Activated CD4-positive, alpha-beta T cell treated with anti-CD3 and anti-CD28 coated beads, Interleukin-2, amount 10 ng/mL, durations not matched to agents 7 days and 5 days (primary cell): ENCODE measurements at places on chromosomes 5 and 9. TPM values are rescaled to one million over a fixed set of nuclear protein-coding genes. Genes with fewer than 3 reads are reported as not detected.

- peak; percentile 100 for DNase-seq
- H3K4me1 ChIP-seq: peaks cover 77% of the 10 kb centered on the region
- H3K4me3 ChIP-seq: peak overlapping the region; percentile 72
- peak overlapping the region; percentile 98 for H3K27ac ChIP-seq
- peaks cover 28% of the 10 kb centered on the region for H3K36me3 ChIP-seq
- H3K27me3 ChIP-seq: no peaks in the 10 kb centered on the region
These were observed 549 bp upstream of the CARD19 start for GRCh38 chr9:93095205-93096130.

LCN15 gene
- total RNA-seq: not detected

DNA sequence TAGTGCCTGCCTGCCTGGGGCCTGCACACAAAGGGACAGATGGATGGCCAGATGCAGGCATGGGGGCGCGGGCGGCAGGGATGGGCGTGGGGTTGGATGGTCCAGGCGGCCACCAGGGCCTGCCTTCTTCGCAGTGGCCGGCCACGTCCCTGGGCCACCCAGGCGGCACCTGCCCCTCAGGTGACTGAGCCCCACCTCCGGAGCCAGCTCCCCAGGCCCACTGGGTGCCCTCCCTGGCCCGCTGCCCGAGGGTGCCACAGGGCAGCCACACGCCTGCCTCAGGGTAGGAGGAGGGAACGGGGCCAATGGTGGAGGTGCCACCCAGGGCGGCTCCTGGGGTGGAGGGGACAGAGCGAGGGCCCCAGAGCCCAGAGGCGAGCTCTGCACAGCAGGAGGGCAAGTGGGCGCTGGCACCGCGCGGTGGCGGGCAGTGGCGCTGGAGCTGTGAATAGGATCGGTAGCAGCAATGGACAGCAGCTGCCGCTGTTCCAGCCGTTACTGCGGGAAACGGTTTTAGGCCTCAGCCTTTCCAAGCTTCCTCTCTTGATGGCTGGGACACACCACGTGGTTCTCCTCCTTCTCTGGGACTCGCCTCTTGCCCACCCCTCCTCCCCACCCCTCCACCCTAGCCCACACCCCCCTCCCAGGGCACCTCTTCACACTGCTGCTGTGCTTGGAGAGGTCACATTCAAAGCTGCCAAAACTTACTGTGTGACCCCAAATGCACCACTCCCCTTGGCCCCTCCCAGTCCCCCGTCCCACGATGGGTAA lies 19.1 kb downstream of the LHX3 start:
- DNase-seq: no peak
- no peak overlapping the region for H3K4me3 ChIP-seq
- peaks cover 10% of the 10 kb centered on the region for H3K27me3 ChIP-seq
- H3K27ac ChIP-seq: no peak overlapping the region

GRCh38 chr5:141861194-141861593 lies 17.0 kb downstream of the PCDH1 start:
- H3K27me3 ChIP-seq: peaks cover 18% of the 10 kb centered on the region
- no peaks in the 10 kb centered on the region for H3K4me1 ChIP-seq
- H3K36me3 ChIP-seq: no peaks in the 10 kb centered on the region
- DNase-seq: no peak

- H3K27ac ChIP-seq: no peak overlapping the region
- no peak for DNase-seq
- no peak overlapping the region for H3K4me3 ChIP-seq
- H3K27me3 ChIP-seq: no peaks in the 10 kb centered on the region
These were observed 176.3 kb upstream of the SEMA6A start for GRCh38 chr5:116750631-116751580.

NPR3 gene
- total RNA-seq: not detected

- no peaks in the 10 kb centered on the region for H3K36me3 ChIP-seq
- no peak for DNase-seq
- H3K27me3 ChIP-seq: no peaks in the 10 kb centered on the region
- no peaks in the 10 kb centered on the region for H3K4me1 ChIP-seq
- H3K27ac ChIP-seq: no peak overlapping the region
These were observed 97.6 kb upstream of the SEMA6A start for GRCh38 chr5:116672203-116672602.

GRCh38 chr9:90906316-90907055 lies 104.9 kb downstream of the SYK start:
- no peaks in the 10 kb centered on the region for H3K36me3 ChIP-seq
- H3K27me3 ChIP-seq: peaks cover 2% of the 10 kb centered on the region
- no peak overlapping the region for H3K27ac ChIP-seq
- H3K4me1 ChIP-seq: no peaks in the 10 kb centered on the region
- no peak for DNase-seq

DNA sequence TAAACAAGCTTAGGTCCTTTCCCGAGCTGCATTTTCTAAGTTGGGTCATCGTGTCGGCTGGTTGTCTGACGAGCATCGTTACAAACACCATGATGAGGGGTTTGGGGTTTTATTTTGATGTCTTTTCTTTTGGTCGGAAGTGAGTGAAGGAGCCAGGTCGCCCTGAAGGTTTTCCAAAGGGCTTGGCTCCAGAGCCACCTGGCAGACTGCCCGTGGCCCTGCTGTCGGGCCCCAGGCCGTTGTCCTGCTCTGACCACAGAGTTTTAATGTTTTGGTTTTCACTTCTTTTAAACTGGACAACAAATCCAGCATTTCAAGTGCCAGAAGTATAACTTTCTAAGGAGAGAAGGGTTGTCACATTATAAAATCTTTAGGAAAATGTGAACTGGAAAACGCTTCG lies 42.3 kb downstream of the TENT4A start:
- no peak overlapping the region for H3K4me3 ChIP-seq
- H3K36me3 ChIP-seq: peaks cover 46% of the 10 kb centered on the region
- no peak for DNase-seq
- no peaks in the 10 kb centered on the region for H3K27me3 ChIP-seq
- H3K27ac ChIP-seq: no peak overlapping the region

SCGB3A2 gene
- total RNA-seq: not detected

- peaks cover 3% of the 10 kb centered on the region for H3K27me3 ChIP-seq
- no peak overlapping the region for H3K27ac ChIP-seq
- H3K36me3 ChIP-seq: no peaks in the 10 kb centered on the region
These were observed 132.2 kb downstream of the DPYSL3 start for GRCh38 chr5:147377682-147378081.

DNA sequence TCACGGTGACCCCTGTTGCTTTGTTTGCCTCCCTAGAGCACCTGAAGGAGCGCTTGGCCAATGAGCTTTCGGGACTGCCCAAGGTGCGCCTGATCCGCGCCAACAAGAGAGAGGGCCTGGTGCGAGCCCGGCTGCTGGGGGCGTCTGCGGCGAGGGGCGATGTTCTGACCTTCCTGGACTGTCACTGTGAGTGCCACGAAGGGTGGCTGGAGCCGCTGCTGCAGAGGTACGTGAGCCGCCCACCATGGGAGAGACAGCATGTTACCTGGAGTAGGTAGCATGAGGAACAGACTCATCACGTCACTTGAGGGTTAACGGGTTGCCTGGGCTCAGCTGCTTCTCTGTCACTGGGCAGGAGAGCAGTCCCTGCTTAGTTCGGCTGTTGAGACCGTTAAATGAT lies 19.2 kb downstream of the GALNT12 start:
- H3K27ac ChIP-seq: no peak overlapping the region
- no peaks in the 10 kb centered on the region for H3K27me3 ChIP-seq
- H3K4me1 ChIP-seq: peaks cover 2% of the 10 kb centered on the region
- H3K36me3 ChIP-seq: peaks cover 5% of the 10 kb centered on the region
- no peak overlapping the region for H3K4me3 ChIP-seq
- DNase-seq: no peak

DNA sequence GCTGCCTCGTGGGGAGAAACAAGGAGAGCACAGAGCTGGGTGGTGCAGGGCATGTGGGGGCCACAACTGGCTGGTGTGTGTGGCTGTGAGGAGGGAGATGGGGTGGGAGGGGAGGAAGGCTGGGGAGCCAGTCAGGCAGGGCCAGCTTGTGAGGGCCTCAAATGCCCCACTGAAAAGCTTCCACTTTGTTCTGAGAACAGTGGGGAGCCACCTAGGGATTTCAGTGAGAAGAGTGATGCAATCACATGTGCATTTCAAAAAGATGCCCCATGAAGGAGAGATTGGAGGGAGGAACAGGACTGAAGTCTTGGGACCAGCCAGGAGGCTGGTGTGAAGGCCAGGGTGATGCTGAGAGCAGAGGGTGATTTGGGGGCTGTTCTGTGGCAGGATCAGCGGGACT lies 1.3 kb downstream of the OR13J1 start:
- no peak overlapping the region for H3K4me3 ChIP-seq
- no peaks in the 10 kb centered on the region for H3K4me1 ChIP-seq
- H3K27ac ChIP-seq: no peak overlapping the region
- H3K36me3 ChIP-seq: no peaks in the 10 kb centered on the region
- H3K27me3 ChIP-seq: peaks cover 2% of the 10 kb centered on the region
- no peak for DNase-seq

F2RL2 gene
- not detected for total RNA-seq

- H3K36me3 ChIP-seq: peaks cover 62% of the 10 kb centered on the region
- H3K27me3 ChIP-seq: no peaks in the 10 kb centered on the region
- peak overlapping the region; percentile 63 for H3K4me3 ChIP-seq
- peak overlapping the region; percentile 94 for H3K27ac ChIP-seq
These were observed 63.2 kb downstream of the SERINC5 start for GRCh38 chr5:80192507-80193241.

DNA sequence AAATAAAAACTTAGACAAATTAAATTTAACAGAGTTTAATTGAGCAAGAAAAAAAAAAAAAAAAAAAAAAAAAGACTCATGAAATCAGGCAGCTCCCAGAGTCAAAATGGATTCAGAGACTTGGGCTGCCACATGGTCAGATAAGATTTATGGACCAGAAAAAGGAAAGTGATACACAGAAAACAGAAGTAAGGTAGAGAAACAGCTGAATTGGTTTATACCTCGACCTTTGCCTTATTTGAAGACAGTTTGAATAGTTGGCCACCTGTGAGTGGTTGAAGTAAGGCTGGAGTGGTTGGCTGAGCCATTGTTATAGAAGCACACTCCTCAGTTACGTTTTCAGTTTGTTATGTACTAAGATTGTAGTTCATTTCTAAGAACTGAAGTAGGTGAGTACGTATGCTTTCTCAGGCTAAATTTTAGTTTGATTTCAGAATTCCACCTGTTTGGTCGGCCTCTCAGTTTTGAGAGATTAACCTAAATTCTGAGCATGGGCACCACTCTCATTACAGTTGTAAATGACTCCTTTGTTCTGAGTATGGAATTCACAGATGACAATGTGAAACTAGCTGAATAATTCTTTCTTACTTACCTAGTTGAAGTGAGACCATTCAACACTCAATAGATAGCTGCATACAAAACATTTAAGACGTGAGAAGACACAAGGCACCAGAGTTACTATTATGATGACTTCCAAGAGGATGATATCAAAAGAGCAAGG lies 149.0 kb downstream of the AOPEP start:
- H3K27ac ChIP-seq: no peak overlapping the region
- no peak for DNase-seq
- peaks cover 7% of the 10 kb centered on the region for H3K27me3 ChIP-seq
- peaks cover 12% of the 10 kb centered on the region for H3K36me3 ChIP-seq

DNA sequence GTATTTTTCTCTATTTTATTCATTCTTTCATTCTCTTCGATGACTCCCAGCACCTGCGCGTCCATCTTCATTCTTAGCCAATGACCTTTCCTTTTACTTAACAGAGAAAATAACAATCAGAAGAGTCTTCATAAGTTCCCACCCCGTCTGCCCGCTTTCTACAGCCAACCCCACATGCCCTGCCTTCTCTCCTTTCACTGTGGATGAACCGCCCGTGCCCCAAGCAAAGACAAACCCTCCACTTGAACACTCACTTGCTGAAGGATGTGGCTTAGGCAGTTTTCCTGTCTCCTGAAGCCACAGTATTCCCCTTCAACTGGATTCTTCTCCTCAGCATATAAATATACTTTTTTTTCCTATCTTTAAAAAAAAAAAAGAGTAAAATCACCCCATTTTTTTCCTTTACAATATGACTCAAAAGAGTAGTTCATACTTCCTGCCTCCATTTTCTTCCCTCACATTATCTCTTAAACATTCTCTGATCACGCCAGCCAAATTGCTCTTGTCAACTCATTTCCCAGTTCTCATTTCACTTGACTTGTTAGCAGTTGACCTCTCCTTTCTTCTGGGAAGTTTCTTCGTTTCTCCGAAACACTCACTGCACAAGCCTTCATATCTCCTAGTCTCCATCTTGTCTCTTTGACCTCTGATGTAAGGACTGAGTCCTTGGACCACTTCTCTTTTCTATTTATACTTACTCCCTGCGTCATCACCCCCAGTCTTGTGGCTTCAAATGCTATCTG lies 11.1 kb downstream of the NIPSNAP3B start:
- no peaks in the 10 kb centered on the region for H3K36me3 ChIP-seq
- H3K27ac ChIP-seq: no peak overlapping the region
- no peaks in the 10 kb centered on the region for H3K4me1 ChIP-seq
- H3K27me3 ChIP-seq: peaks cover 6% of the 10 kb centered on the region
- DNase-seq: no peak

RNF14 gene
- 28.8 TPM for total RNA-seq

GRCh38 chr9:95201206-95201605 lies 116.3 kb downstream of the FANCC start:
- no peak overlapping the region for H3K4me3 ChIP-seq
- no peaks in the 10 kb centered on the region for H3K27me3 ChIP-seq
- H3K27ac ChIP-seq: no peak overlapping the region
- no peaks in the 10 kb centered on the region for H3K36me3 ChIP-seq
- no peak for DNase-seq
- H3K4me1 ChIP-seq: no peaks in the 10 kb centered on the region
